ENCODE measurements at places on chromosomes 7 and 10.
A peak's percentile ranks its signal among the peaks of the same experiment; 100 is the strongest.

DNA sequence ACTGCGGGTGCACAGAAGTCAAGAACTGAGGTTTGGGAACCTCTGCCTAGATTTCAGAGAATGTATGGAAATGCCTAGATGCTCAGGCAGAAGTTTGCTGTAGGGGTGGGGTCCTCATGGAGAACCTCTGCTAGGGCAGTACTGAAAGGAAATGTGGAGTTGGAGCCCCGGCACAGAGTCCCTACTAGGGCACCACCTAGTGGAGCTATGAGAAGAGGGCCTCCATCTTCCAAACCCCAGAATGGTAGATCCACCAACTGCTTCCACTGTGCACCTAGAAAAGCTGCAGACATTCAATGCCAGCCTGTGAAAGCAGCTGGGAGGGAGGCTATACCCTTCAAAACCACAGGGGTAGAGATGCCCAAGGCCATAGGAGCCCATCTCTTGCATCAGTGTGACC lies 1336.0 kb upstream of the CELF2 start:
- DNase-seq = no peak

- DNase-seq = no peak
Observed at GRCh38 chr7:6159097-6159483, 113.3 kb downstream of the CYTH3 start.

DNA sequence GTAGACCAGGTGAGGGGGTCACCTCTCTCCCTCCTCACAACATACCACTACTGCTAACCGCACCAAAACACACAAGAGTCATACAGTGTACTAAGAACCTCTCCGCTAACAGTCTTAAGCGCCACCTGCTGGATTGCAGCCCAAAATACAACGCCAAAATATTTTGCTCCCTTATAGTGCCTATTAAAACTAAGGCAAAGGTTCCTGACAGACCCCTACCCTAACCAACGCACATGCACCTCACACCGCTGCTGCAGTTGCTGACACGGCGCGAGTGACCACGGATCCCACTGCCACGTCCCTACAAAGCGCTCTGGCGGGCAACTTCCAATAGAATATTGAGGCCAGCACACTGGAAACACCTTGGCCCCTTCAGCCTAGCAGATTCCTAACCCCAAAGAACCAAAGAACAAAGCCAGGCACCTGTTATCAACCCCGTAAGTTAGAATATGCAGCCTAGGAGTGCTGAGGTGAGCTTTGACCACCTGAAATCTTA lies 563.6 kb upstream of the SEMA3D start:
- peak; percentile 15 for DNase-seq

GRCh38 chr7:155842496-155843265 lies 30.4 kb upstream of the SHH start:
- DNase-seq = no peak

GRCh38 chr10:2556883-2557282 lies 510.5 kb upstream of the PFKP start:
- DNase-seq = no peak

GRCh38 chr10:74289951-74290350 lies 138.9 kb downstream of the ADK start:
- DNase-seq = no peak

- DNase-seq = no peak
Observed at GRCh38 chr7:155303897-155304296, 6.2 kb downstream of the INSIG1 start.

- no peak for DNase-seq
Observed at GRCh38 chr7:84137812-84138211, 56.8 kb downstream of the SEMA3A start.

DNA sequence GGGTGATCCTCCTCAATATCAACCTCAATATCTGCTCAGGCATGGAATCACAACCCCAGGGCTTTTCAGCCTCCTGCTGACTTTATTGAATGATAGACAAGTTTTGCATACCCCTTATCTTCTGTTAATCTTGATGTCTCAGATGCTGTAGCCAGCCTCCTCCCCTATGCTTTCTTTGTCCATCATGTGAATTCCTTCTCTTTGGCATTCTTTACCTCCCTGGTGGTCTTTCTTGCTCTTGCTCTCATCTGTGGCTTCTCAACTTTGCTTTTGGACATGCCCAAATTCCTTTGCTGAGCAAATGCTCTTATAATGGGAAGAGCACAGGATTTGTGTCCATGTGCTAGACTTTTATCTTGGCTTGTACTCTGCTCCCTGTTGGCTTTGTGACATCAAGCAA lies 73.4 kb upstream of the FAM13C start:
- DNase-seq = no peak

- no peak for DNase-seq
Observed at GRCh38 chr10:92207061-92207460, 83.8 kb downstream of the CPEB3 start.
